ENCODE measurements at places on chromosomes 2 and 18.

GRCh38 chr2:177599139-177599688, 206.6 kb downstream of the AGPS start:
- DNase-seq: no peak

DNA sequence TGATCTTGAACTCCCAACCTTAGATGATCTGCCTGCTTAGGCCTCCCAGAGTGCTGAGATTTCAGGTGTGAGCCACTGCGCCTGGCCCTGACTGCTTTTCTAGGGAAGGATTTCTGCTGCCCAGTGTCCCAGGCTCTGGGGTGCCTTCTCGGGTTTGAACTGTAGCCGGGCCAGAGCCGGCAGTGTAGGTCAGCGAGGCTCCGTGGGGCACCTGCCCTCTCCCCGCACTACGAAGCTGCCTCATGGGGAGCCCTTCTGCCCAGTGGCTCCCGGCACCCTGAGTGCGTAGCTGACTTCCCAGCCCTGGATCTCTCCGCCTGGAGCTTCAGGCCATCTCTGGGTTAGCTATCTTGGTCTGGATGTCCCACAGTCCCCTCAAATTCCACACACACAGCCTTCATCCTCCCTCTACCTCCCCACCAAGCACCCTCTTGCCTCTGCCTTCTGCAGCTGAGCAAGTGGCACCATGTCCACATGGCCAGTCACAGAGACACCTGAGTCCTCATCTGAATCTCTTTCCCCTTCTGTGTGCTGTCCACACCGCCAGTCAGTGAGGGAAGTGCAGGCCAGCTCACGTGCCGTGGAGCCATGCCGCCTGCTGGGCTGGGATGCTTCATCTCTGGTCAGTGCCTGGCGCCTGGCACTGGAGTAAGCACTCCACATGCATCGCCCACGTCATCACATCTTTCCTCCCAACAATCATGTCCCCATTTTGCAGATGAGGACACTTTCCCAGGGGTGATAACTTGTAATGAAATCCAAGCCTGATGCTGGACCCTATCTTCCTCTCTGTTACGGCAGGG, 69.2 kb downstream of the EDAR start:
- DNase-seq: no peak

GRCh38 chr18:48928787-48929186, 22.0 kb downstream of the SMAD7 start:
- peak; percentile 96 for DNase-seq

GRCh38 chr2:15186118-15186517, 375.0 kb downstream of the NBAS start:
- no peak for DNase-seq

- DNase-seq: no peak
These were observed 3.7 kb downstream of the IER3IP1 start for GRCh38 chr18:47172476-47172875.

DNA sequence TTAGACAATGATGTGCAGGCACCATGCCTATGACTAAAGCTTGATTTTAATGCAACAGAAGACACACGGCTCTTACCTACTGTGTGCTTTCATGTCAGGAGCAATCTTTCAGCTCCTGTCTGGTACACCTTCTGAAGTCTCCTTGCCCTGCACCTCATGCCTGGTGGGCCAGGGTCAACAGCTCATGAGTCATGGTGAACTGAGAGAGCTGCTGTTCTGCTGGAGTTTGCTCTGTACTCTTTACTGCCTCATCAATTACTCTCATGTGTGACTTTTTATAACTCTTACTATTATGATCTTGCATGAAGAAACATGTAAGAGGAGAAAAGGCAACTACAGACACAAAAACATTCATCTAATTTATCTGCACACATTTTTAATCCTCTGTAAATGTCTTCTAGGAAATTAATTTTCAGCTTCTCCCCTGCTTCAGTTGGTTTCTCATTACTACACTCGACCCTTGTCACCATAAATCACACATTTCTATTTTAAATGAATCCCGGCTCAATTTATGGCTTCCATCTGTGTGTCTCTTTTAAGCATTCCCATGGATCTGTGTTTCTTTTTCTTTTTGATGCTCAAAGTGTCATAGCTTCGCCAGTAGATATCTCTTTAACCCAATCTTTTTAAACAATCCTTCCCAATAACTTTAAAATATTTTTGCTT, 9.7 kb downstream of the SERPINB7 start:
- no peak for DNase-seq

DNA sequence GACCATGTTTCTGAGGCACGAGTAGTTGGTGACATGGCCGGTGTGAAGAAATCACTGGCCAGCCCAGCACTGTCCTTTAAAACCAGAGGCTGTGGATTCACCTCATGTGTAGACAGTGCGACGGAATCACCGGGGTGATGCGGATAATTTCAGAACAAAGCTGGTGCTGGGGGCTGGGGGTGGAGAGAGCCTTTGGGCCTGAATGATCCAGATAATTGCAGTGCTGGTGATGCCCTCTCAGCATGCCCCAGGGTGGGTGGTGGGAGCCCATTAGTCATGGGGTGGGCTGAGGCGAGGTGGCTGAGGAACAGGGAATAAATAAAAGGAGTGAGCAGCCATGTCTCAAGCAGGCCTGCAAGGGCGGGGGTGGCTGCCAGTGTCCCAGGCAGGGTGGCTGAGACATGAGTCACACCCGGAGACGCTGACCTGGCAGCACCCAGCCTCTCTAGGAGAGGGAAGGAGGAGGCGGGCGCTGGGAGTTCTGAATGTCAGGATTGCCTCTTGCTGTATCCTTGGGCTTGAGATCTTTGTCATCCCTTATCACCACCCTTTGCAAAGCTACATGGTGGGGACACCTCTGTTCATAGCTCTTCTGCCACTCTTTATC, 151.1 kb upstream of the MSH6 start:
- DNase-seq: no peak

DNA sequence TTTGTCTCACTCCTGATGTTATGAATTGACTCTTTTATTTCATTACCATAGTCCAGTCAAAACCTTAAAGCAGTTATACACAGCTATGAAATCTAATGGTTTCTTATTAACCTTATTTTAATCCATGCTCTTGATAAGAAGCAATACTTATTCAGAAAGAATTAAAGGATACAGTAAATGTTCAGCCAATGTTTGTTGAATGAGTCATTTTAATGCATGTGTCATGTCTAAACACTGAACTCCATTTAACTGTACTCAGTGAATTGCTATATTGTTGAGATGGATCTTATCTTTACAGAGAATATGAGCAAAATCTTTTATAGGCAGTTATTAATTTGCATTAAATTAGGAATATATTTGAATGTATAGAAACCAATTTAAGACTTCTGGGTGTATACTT, 135.1 kb upstream of the TFPI start:
- no peak for DNase-seq

- no peak for DNase-seq
These were observed 129.3 kb downstream of the LNPK start for GRCh38 chr2:175872721-175873120.

DNA sequence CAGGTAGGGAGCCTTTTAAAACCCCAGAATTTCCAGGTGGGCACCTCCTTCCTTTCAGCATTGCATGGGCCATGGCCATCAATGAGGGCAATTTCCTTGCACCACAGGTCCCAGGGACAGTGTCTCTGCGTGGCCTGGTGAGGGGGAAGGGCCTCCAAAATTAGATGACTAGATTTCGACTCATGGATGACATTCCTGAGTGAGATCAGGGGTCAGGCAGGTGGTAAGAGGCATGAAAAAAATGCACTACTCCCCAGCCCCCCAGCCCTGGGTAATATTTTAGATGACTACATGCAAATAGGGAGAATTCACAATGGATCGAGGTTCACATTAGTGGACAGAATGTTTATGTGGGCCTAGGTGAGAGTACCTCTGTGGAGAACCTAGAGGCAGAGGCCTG, 19.0 kb upstream of the IGFBP5 start:
- DNase-seq: no peak

DNA sequence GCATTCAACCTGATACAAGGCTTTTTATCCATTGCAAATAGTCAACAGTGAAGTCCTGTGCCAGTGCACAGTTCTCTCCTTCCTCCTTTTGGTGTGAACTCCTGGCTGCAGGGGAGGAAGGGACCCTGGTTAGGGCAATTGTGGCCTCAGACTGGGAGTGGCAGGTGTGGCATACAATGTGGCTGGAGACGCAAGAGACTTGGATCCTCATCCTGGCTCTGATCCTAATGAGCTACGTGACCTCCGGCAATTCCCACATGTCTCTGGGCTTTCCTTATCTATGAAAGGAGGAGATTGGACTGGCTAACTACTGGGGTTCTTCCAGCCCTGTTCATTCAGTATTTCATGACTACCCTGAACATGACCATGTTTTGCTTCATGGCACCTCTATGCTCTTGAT, 10.5 kb upstream of the IL1A start:
- DNase-seq: no peak

DNA sequence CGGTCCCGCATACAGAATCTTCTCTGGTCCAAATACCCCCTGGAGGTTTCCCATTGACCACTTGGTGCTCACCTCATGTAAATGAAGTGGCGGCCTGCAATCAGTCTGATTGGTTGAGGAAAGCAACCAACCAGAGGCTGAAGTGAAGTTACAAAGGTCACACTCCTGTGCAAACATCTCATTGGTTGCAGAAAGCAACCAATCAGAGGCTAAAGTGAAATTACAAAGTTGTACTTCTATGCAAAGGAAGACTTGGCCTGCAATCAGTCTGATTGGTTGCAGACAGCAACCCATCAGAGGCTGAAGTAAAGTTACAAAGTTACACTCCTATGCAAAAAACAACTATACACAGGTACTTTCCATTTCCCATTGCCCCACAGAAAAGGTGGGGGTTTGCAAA, 2.5 kb upstream of the SP100 start:
- no peak for DNase-seq

DNA sequence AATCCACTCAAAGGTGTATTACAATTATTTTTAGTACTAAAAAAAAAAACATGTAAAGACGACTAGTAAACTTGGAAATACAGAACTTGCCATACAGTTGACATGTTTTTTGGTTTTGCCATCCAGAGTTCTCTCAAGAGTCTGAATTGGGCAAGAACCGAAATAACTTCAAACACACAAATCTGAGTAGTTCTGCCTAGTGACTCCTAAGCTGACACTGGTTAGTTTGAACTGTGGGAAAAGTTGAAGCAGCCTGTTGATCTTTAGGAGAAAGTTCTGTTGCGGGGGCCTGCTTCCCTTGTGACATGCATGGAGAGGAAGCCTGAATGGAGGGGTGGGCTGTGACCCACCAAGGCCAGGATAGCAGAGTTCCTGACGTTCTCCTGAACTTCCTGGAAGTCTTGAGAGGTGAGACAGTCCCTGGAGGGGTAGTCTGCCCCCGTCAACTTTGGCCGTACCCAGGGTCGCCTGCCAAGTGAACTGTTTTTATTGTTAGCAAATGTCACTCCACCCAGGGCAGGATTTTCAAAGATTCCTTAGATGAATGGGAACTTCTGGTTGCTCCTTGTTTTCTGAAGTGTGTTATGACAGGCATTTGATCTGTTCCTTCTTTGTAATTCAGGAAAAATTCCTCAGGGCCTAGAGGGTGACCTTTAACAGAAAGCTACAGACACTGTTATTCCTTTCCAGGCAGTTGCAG, 85.6 kb upstream of the SPTBN1 start:
- no peak for DNase-seq

GRCh38 chr2:128465246-128466170, 146.8 kb upstream of the HS6ST1 start:
- no peak for DNase-seq

- no peak for DNase-seq
These were observed 16.7 kb upstream of the ADI1 start for GRCh38 chr2:3535794-3536681.

DNA sequence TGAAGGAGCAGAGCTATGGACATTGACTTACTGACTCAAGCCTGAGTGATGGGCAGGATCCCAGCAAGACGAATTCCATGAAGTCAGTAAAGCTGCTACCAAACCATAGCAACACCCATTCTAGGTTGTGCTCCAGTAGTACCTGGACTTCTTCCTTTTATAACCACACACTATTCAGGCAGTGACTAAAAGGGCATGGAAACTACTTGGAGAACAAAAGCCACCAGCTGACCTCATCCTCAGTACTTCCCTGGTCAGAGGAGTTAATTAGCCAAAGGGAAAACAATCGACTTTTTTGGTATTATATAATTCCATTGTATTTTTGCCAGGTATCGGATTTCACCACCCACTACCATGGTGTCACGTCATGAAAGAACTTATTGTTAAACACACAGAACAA, 237.1 kb downstream of the TTC32 start:
- DNase-seq: no peak

GRCh38 chr2:19029655-19030054, 328.8 kb downstream of the OSR1 start:
- no peak for DNase-seq

GRCh38 chr18:23234619-23235018, 99.3 kb downstream of the CABLES1 start:
- no peak for DNase-seq

DNA sequence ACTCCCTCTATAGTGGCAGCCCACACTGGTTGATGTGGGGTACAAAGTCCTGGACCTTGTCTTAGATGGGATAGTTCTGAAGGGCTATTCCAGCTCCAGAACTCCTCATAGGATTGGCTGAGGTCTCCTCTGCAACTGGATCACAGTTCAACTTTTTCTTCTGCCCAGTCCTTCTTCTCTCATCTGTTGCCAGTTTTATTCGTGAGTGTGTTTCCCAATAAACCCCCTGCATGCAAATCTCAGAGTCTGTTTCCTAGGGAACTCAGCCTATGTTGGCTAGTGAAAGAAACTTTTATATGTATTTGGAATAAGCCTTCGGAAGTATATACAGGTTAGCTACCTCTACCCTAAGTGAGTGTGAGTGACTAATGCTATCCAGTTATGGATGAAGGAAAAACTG, 823.4 kb downstream of the SLC4A3 start:
- DNase-seq: no peak

DNA sequence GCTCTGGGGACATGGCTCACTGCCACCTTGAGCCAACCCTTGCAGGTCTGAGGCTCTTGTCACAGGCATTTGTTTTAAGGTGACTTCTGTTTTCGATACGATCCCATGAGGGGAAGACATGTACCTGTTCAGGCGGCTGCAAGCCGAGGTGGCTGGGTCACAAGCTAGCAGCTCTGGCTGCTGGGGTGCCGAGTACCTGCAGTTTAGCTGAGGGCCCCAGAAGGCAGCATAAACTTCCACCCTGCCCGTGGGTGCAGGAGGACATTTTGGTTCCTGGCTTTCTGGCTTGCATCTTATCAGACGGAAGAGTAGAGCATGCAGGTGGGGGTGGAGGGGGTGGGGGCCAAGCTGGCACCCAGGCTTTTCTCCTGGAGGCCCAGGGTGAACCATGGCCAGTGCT, 28.4 kb downstream of the COA5 start:
- no peak for DNase-seq

DNA sequence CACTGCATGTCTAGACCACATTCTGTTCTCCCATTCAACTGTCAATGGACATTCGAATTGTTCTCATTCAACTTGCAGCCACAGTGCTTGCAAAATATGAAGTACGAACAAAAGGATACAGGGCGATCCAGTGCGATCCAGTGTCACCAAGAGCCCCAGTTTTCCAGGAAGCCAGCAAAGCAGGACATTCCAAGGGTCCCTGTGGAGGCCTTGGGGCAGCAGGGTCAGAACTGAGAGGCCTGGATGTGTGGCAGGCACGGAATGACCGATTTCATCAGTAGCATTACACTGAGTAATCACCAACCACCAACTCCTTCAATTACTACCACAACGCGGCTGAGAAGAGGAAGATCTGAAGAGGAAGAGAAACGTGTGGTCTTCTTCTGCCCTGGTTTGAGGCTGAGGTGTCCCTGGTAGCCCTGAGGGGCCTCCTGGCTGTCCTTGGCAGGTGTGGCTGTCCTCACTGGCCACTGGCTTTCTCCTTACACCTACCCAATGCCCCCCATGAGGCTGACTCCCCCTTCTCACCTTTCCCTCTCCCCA, 172.7 kb upstream of the FHL2 start:
- no peak for DNase-seq

GRCh38 chr18:6505498-6505875, 90.8 kb upstream of the L3MBTL4 start:
- DNase-seq: no peak

GRCh38 chr2:96952016-96952750, 34.2 kb downstream of the FAM178B start:
- no peak for DNase-seq
